LHCN-M2 (cell line): ENCODE measurements at places on chromosomes 7 and 10.

DNA sequence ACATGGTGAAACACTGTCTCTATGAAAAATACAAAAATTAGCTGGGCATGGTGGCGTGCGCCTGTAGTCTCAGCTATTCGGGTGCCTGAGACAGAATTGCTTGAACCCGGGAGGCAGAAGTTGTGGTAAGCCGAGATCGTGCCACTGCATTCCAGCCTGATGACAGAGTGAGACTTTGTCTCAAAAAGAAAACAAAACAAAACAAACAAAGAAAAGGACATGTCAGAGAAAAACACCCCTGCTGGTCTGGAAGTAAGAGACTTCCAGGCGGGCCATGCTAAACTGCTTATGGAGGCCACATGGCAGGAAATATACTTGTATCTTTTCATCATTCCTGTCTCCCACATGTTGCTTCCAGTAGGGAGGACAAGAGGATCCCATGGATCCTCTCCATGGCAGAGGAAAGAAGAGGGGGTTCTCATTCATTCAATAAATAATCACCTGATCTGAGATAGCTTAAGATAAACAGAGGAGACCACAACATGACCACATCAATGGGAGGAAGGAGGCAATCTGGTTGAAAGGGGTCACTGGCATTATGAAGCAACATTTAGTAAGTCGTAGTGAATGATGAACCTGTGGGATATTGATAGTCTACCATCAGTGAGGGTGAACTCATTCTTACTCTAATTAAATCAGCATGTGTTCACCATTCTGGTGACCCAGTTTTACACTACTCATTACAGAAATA is 60.5 kb upstream of the ZNF138 start:
- DNase-seq: no peak

DNA sequence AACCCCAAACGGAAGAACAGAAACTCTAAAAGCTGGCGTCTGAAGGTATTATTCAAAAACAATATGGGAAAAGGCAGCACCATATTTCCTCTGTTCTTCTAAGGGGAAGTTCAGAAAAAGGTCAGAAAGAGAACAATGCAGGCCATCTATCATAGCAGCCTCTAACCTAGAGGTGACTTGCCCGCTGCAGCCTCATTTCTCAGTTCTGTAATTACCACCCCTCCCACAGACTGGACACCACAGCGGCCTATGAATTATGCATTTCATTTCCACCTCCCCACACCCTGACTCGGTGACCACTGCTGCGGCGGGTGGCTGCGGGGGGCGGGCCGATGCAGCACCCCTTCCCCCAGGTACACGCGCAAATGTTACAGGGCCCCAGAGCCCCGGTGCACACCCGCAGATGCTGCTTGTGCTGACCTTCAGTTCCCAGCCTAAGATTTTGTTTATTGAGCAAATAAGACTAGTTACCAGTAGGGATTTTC is 125.5 kb downstream of the CLEC2L start:
- DNase-seq: no peak

DNA sequence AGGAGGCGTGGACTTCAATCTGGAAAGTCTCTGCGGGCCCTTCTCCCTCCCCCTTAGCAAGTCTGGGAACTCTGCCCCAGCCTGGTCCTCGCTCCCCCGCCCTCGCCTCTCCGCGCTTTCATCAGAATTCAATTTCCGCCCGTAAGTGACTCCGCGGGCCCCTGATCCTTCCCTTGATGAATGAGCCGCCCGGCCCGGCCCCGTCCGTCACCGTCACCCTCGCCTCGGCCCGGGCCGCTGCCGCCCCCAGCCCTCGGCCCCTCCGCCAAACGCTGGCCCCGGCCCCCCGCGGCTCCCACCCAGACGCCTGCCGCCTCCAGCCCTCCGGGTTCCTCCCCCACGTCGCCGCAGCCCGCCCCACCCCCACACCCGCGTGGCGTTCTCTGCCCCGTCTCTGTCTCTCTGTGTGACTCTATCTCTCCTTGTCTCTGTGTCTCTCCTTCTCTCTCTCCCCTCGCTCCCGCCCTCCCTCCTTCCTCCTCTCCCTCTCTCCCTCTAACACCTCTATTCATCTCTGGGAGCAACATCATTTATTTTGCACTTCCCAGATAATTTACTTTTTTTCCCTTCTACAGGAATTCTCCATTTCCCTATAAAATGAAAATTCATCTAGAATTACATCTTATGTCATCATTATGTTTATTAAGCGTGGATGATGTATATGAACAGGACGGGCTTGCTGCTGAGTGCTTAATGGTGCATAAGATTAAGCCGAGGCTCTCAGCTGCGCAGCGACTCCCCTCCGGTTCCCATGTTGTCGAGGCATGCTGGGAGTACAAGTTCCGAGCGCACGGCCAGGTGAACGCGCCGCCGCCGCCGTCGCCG is 91.2 kb upstream of the PAX2 start:
- no peak for DNase-seq

DNA sequence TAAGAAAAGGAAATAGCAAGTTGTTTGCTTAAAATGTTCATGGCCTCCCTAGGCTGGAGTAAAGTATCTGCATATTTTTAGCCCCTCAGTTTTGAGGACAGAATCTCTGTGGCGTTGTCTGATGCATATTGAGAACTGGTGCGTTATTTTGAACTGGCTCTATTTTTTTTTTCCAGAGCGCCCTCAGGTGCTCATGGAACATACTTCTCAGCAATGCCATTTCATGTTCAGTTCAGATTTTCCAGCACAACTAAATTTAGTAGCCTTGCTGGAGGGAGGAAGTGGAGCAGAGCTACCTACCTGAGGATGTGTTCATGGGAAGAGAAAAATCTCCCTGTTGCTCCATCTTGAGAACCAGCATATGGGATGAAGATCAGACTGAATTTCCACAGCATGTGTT is 870.5 kb downstream of the LRMDA start:
- DNase-seq: peak; percentile 19

DNA sequence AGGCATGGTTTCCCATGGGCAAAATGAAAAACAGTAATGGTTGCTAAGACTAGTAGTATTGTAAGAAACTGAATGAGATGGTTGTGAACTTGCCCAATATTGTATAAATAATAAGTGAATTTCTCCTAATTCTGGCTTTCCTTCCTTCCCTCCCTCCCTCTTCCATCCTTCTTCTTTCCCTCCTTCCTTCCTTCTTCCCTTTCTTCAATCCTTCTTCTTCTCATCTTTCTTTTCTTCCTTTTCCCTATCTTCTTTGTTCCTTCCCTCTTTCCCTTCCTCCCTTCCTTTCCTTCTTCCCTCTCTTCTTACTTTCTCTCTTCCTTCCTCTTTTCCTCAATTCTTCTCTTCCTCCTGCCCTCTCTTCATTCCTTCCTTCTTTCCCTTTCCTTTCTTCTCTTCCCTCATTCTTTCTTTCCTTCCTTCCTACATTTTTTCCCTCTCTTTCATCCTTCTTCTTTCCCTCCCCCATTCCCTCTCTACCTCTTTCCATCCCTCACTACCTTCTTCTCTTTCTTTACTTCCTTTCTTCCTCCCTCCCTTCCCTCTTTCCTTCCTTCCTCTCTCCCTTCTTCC is 4.1 kb upstream of the VWC2 start:
- no peak for DNase-seq

- no peak for DNase-seq
Measured at GRCh38 chr10:132528064-132528691, 9.4 kb upstream of the INPP5A start.

GRCh38 chr7:120684463-120684862 is 173.5 kb downstream of the TSPAN12 start:
- DNase-seq: no peak
